SW 1271 (cell line): ENCODE measurements at places on chromosomes 2 and 18.

GRCh38 chr2:187294043-187294442 is 154.0 kb downstream of the CALCRL start:
- DNase-seq, result no peak

GRCh38 chr2:54360055-54360792 is 95.9 kb upstream of the SPTBN1 start:
- DNase-seq, result no peak

DNA sequence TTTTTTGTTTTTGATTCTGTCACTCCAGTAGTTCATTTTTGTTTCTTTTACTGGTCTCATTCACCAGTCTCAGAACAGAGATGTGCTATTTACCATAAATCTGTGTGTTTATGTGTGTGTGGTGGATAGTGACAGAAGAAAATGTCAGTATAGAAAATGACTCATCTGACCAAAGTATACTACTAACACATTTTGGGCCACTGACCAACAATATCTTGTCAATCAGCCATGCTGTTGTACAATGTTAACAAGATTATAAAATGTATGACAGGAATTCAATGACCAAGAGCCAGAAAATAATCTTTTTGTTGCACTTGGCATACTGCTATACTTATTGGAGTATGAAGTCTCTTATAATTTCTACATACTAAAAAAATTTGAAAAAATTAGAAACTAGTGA is 1081.4 kb upstream of the NRXN1 start:
- DNase-seq, result no peak

- no peak for DNase-seq
Observed at GRCh38 chr2:151097895-151098294, 163.8 kb downstream of the RBM43 start.

DNA sequence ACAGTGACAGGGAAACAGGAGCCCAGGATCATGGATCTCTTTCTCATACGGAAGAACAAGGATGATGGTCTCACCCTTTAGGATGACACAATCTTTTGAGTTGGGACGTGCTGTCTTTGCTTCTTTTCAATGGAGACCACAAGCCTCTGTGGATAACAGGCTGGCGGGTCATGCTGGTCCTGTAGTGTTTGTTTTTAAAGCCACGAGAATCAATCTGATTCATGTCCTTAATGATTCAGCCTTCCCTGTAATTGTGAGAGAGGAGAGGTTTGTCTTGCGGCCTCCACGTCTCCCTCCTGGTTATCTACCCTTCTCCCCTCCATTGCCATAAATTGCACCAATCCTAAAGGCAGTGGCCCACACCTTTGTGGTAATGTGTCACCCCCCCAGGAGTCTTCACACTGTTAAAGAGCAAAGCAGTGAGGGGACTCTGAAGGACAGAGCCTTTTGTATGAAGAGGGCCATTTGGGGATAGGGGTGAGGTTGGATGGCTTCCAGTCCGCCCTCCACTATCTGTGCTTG is 87.7 kb upstream of the TGFA start:
- DNase-seq, result no peak

DNA sequence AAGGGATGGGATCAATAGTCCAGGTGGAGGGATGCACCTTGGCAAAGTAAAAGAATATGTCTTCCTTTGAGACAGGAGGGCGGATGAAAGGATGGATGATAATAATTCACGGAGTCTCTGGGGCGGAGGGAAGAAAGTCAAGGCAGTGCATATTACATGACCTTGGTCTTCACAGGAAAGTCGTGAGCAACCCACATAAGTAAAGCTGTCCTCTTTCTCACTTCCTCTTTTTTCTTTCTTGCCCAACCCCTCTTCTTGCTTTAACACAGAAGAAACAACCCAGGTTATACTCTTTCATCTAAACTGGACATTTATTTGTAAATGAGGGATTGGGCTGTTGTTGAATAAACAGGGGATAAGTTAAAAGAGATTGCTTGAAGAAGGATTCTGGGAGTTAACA is 168.7 kb upstream of the SKOR2 start:
- no peak for DNase-seq

DNA sequence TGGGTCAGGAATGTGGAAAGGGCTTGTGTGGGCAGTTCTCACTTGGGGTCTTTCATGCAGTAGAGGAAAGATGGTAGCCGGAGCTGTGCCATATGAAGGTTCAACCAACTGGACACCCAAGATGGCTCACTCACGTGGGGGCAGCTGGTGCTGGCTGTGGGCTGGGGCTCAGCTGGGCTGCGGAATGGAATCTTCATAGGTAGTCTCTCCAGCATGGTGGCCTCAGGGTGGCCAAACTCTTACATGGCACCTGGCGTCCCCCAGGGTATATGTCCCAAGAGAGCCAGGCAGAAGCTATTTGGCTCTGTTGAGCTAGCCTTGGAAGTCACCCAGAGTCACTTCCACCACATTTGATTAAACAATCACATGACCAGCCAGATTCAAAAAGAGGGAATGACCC is 163.1 kb upstream of the KLHL29 start:
- no peak for DNase-seq

DNA sequence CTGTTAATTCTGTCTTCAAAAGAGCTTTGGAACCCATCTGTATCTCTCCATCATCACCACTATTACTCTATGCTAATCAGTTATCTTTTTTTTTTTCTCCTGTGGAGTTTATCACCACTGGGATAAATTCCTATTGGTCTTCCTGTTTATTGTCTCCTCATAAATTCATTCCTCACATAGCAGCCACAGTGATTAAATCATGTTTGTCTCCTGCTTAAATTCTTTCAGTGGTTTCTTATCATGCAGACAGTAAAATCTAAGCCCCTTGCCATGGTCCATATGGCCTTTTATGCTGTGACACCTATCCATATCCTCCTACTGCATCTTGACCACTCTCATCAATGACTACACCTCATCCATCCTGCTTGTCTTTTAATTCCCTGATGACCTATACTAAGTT is 239.8 kb upstream of the ZEB2 start:
- no peak for DNase-seq

GRCh38 chr2:64300066-64300465 is 153.9 kb upstream of the LGALSL start:
- no peak for DNase-seq

- DNase-seq, result no peak
Observed at GRCh38 chr18:36041146-36041545, 26.2 kb downstream of the RPRD1A start.

DNA sequence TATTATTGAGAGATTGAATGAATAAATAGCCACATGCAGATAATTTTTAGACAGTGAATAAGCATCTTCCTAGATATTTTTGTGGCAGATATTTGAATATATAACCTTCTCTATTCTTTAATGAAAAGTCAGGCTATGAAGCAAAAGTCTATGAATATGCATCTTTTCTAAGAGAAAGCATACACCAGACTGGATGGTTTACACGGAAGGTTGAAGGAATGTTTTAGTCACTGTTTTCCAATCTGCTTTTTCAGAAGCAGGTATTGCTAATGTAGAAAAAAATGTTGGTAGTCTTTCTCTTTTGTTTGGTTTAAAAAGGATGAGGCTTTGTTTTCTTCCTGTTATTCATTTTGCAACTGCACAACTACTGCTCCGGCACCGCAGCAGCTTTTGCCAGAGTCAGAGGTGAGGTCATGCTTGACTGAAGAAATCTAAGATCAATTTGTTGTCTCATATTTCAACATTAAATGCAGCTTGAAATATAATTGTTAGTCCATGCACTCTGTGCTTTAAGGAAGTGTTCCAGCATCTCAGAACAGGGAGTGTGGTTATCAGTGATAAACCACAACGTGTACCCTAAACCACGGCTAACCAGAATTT is 1540.8 kb upstream of the PIK3C3 start:
- no peak for DNase-seq

DNA sequence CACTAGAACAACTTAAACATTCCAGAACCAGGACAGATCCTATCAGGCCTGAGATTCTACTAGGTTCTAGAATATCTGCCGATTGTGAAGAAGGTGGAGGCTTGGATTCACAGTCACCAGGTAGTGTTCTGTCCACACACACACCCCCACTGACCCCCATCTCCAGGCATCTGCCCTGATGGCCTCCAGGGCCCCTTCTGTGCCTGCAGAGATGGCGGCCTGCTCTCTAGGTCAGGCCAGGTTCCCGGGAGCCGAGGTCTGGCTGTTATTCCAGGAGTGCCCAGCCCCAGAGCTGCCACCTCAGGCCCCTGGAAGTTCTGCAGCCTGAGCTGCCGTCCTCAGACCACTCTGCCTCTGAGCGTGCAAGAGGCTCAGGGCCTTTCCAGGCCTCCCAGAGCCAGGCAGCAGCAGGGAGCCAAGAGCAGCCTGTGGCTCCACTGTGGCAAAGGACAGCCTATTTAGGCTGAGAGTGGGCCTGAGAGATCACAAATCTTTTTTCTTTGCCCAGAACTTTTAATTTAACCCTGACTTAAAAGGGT is 96.2 kb upstream of the ASAP2 start:
- DNase-seq, result no peak

- DNase-seq, result no peak
Observed at GRCh38 chr2:158745866-158746382, 49.2 kb upstream of the DAPL1 start.

GRCh38 chr2:188474316-188474715 is 182.6 kb downstream of the GULP1 start:
- DNase-seq, result no peak

DNA sequence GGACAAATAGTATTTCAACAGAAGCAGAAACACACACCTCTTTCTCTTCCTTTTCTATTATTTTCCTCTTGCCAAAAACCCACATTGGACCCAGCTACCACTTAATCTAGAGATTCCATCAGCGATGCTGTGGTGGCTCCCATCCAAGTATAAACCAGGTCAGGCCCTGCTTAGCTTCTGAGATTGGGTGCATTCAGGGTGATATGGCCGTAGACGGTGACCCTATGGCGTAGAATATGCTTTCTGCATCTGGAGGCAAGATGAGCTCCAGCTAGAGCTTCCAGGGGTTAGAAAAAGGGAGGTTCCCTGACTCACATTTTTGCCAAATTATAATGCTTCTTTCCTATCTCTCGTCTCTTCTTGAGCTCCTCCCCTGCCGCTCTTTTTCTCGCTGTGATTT is 66.5 kb downstream of the TNP1 start:
- no peak for DNase-seq

DNA sequence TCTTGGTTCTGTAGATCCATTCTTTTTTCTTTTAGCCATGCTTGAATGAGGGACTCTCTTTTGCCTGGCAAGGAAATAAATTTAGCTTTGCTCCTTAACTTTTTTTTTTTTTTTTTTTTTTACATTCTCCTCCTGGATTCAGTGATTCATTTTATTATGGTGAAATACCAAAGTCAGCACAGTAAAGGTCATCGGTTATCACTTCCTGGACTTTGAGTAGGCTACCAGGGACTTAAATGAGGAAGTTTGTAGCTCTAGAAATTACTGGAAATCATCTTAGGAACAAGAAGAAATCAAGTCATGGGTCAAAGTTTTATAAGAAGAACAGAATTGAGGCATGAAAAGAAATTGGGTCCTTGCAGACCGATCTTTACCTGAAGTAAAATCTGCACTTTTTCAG is 75.0 kb downstream of the SOCS6 start:
- DNase-seq, result no peak

DNA sequence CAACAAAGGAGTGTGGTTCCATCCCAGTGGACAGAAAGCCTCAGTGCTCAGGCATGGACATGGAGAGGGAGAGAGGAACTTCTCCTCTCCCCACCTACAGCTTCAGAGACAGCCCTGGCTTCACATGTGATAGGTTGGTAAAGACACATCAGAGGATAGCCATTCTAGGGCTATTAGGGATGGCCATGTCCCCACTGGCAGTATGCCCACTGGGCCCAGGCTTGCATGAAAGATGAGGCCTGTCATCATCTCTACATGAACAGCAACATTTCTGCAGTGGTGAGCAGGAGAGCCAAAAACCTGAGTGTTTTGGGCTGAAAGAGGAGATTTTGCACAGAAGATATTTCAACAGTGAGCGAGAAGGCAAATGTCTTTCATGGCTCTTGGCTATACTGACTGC is 517.2 kb downstream of the NR4A2 start:
- no peak for DNase-seq

- no peak for DNase-seq
Observed at GRCh38 chr2:96739076-96739632, 710 bp downstream of the LMAN2L start.

- no peak for DNase-seq
Observed at GRCh38 chr2:234606896-234607295, 110.0 kb upstream of the ARL4C start.

GRCh38 chr18:79772108-79772864 is 25.5 kb upstream of the KCNG2 start:
- no peak for DNase-seq

DNA sequence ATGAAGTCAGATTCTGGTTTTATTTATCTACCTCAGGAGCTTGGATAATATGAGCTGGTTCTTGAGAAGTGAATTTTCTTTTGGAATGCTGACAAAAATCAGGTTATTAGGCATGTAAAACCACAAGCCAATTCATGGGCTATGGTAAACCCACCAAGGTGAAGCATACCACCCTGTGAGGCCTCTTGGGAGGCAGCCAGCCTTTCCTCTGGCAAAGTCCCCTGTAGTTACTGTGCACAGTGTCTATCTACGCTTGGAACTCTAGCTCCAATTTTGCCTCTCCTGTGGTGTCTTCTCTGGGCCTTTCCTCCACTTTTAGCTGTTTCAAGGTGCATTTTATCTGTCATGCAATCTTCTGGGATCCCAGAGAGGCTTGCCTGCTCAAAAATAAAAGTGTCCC is 242.7 kb upstream of the ZSWIM2 start:
- DNase-seq, result no peak

DNA sequence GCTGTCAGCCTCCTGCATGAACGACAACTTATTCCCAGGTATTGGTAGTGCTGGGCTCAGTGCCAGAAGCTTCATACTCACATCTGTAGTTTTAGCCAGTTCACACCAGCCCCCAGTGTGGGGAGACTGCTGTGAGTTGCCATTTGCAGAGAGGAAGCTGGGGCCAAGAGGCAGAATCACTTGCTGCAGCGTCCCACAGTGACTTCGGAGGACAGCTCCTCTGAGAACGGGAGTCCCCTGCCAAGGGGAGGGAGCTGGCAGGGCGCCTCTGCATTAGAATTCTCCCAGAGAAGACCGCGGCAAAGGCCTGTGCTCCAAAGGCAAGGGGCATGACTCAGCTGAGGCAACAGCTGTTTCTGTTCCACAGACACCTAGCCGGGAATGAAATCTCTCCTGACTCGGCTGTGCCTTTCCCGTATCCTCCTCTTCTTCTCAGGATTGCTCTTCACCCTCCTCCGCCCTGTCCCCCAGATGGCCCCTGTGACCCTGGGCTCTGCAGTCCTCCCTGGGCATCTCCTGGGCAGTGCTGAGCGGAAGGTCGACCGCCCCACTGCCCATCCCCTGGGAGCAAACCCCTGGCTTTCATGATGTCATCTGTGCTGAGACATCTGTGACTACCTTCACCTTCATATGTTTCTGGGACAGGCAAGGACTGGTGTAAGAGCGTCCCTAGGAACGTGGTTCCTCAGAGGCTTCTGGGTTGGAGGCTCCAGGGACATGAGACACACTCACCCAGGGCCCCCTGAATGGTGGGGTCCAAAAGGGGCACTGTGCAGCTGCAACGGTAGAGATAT is 18.0 kb downstream of the MAL start:
- no peak for DNase-seq

GRCh38 chr2:111952871-111953452 is 54.6 kb downstream of the MERTK start:
- DNase-seq, result no peak
